ELR (cell line): ENCODE measurements at places on chromosomes 7 and 10.

GRCh38 chr10:71278691-71279588 is 40.1 kb upstream of the SLC29A3 start:
- DNase-seq = no peak

DNA sequence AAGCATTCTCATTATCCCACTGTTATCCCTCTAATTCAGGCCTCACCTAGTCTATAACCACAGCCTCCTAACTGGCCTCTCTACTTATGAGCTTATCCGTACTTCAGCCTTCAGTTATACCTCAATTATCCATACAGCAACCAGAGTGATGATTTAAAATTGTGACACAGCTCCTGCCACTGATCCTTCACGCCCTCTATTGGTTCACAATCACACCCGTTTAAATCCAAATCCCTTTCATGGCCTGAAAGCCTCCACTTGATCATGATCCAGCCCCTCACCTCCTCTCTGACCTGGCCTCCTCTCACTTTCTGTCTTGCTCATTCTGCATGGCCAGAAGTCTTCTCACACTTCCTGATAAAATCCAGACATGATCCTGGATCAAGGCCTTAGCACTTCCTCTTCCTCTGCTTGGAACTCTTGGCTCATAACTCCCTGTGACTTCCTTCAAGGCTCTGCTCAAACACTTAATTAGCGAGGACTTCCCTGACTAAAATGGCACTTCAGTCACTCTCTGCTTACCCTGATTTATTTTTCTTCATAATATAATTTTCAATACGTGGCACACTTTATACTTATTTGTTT is 19.0 kb upstream of the TMEM26 start:
- DNase-seq = no peak

- DNase-seq = no peak
Observed at GRCh38 chr7:8388257-8388625, 45.2 kb upstream of the NXPH1 start.

DNA sequence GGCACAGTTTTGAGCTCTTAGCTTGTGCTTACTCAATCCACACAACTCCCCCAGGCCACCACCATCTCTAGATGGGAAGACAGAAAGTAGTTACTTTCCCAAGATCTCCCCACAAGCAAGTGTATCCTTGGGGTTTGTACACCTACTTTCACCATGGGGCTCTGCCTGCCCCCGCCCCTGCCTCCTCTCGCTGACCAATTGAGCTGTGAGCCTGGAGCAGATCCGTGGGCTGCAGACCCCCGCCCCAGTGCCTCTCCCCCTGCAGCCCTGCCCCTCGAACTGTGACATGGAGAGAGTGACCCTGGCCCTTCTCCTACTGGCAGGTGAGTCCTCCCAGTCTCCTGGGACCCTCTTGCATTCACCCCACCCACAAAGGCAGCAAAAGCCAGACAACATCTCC is 2.0 kb downstream of the FXYD4 start:
- DNase-seq = no peak

DNA sequence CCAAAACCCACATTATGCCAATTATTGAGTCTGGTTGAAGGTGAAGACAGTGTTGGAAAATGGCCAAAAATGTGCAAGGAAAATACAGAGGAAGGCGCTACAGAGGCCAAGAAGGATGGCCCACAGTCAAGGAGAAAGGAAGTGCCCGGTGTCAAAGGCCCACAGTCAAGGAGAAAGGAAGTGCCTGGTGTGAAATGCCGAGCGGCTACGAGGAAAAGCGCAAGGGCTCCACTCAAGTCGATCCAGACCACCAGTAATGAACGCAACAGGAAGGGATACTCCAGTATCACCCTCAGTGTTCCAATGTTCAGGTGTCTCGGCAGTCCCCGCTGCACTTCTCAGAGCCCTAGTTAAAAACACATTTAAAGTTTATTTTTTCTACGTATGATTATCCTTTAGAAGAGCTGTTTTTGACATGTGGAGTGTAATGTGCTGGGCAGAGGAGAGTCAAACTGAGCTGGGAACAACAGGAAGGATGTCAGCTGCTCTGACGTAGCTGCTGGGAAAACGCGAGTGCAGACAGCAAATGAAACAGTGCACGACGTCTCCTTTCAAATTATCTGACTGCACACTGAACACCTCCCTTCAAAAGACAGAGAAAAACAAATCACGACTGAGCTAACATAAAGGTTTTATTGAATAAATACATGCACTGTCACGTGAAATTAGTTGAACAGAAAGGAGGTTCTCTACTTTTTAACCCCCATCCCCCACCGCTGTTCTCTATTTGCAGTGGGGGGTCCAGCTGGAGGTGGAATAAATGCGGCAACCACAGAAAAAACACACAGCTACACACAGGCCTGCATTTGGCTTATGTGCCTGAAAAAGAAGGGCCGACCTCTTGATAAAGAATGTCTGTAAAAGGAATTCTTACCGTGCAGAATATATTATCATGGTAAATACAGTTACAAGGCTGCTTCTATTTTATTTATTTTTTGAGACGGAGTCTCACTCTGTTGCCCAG is 26.1 kb upstream of the NCAPG2 start:
- DNase-seq = no peak

GRCh38 chr7:139560199-139560598 is 36.7 kb downstream of the CLEC2L start:
- DNase-seq = no peak

DNA sequence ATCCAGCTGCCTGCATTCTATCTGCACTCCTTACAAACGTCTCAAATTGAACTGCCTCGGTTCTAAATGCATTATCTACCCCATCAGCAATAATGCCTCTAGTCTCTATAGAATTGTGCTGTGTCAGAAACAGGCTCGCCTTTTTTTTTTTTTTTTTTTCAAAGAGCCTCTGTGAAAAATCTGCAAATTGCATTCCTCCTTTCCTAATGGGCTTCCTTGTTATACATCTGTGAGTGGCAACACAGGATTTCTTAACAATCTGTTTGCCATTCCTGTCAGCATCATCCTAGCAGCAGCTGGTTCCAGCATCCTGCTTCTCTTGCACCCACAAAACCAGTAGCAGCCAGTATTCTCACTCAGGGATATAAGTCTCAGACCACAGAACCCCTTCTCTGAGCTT is 413.5 kb upstream of the SEMA3D start:
- no peak for DNase-seq

DNA sequence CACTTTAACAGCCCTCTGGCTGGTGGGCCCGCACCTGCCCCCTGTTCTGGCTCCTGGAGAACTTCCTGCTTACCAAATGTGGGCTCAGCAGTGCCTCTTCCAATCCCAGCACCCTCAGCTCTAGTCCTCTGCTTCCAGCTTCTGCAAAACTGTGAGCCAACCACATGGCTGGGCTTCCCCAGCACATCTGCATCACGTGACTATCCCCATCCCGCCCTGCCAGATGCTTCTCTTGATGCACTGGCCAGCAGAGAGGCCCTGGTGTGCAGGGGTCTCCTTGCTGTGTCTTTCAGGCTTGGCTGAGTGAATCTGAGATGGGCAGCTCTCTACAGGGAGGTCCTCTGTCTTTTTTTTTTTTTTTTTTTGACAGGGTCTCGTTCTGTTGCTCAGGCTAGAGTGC is 43.8 kb upstream of the DMBT1 start:
- no peak for DNase-seq

- DNase-seq = no peak
Observed at GRCh38 chr10:76451911-76452310, 1020.5 kb downstream of the LRMDA start.

GRCh38 chr10:90845726-90846125 is 12.1 kb downstream of the HTR7 start:
- DNase-seq = no peak

DNA sequence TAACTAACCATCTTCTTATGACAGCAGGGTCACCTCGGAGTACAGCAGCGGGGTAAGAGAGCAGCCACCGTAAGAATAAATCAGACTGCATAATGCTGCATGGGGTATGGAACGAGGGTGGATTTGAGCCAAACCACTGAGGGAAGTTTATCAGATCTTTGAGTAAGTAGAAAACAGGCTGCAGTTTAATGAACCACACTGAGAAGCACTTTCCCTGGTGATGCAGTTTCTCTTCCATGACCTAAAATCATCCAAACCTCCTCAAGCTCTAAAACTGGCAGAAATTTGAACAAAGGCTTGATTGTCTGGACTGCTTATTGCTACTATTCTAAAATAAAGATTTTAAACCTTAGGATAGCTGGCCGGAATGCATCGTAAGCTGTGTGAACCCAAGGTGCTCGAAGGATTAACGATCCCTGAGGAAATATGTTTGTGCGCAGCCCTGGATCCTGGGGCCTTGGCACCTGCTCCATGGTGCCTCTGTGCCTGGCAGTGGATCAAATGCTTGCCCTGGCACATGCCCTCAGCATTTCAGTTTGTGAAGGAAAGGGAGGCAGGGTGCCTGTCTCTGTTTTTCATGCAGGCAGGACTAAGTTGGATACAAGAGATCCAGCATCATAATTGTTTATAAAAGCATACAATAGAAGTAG is 322.7 kb downstream of the LHFPL3 start:
- DNase-seq = no peak

DNA sequence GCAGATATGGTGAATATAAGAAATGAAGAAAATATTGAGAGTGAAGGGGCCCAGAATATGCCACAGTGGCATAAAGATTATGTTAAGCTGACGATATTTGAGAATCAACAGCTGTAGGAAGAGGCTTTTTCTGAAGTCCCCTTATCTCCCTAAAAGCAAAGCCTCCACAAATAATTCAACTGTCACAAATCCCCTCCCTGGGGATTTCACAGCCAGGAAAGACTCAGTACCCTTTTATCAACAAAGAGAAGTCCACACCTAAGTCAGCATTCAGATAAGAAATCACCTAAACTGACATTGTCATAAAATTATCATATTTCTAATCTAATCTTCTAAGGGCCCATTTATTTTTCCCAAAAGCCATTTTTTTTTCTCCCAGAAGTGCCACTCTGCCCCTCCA is 284.9 kb upstream of the VWC2 start:
- DNase-seq = no peak

DNA sequence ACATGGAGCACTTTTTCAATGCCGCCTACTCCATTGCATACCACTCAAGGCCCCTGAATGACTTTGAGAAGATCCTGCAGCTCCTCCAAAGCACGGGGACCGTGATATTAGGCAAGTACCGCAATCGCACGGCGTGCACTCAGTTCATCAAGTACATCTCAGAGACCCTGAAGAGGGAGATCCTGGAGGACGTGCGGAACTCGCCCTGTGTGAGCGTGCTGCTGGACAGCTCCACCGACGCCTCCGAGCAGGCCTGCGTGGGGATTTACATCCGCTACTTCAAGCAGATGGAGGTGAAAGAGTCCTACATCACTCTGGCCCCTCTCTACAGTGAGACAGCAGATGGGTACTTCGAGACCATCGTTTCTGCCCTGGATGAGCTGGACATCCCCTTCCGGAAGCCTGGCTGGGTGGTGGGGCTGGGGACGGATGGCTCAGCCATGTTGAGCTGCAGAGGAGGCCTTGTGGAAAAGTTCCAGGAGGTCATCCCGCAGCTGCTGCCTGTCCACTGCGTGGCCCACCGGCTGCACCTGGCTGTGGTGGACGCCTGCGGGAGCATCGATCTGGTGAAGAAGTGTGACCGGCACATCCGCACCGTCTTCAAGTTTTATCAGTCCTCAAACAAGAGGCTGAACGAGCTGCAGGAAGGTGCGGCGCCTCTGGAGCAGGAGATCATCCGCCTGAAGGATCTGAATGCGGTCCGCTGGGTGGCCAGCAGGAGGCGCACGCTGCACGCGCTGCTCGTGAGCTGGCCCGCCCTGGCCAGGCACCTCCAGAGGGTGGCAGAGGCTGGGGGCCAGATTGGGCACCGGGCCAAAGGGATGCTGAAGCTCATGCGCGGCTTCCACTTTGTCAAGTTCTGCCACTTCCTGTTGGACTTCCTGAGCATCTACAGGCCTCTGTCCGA is 12.7 kb upstream of the ATP6V0E2 start:
- DNase-seq = no peak

- DNase-seq = no peak
Observed at GRCh38 chr7:157576415-157576814, 239.6 kb downstream of the DNAJB6 start.

DNA sequence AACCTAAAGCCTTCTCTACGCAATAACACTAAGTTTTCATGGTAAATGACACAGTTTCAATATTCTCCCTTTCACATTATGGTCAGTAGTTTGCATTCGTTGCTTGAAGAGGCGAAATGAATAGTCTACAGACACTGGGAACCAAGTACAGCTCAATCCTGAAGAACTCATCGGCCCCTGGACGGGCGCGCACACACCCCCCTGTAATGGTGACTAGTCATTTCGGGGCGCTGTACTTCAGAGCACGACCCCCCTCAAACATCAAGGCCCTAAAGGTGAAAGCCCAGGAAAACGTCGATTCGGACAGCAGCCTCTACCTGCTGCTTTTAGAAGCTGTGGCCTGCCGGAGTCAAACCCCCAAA is 1.0 kb downstream of the NT5C2 start:
- peak; percentile 44 for DNase-seq

DNA sequence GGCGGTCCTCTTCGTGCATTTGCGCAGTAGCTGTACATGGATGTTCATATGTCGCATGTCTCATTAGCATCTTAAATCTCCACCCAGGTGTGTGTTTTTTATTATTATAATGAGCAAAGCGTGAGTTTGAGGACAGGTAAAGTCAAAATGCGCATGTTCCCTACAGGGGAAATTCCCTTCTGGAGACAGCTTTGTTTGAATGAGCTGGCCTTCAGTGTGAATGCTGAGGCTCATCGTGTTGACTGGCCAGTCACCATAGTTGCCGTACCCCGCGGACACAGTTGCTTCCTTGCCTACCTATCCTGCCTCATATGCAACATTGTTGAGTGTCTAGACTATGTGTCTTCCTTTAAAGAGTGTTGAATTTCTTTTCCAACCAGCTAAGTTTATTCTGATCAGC is 13.6 kb downstream of the LYZL1 start:
- no peak for DNase-seq

DNA sequence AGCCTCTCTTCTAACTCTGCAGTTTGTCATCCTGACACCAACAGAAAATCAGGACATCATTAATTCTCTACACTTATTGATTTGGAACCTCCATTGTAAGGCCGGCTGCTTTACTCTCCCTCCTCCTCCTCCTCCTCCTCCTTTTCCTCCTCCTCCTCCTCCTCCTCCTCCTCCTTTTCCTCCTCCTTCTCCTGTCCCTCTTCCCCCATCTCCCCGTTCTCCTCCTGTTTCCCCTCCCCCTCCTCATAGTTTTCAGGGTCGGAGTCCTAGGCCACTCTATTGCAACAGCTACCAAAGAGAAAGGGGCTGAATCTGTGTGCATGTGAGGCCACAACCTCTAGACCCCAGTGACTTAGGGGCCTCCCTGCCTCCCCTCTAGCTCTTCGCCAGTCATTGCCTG is 136.1 kb downstream of the HECW1 start:
- no peak for DNase-seq

- DNase-seq = no peak
Observed at GRCh38 chr10:47036771-47037170, 125.5 kb downstream of the PTPN20 start.

GRCh38 chr10:132030898-132031463 is 34.8 kb upstream of the JAKMIP3 start:
- DNase-seq = no peak

- no peak for DNase-seq
Observed at GRCh38 chr10:1400101-1401070, 336.9 kb downstream of the ADARB2 start.

DNA sequence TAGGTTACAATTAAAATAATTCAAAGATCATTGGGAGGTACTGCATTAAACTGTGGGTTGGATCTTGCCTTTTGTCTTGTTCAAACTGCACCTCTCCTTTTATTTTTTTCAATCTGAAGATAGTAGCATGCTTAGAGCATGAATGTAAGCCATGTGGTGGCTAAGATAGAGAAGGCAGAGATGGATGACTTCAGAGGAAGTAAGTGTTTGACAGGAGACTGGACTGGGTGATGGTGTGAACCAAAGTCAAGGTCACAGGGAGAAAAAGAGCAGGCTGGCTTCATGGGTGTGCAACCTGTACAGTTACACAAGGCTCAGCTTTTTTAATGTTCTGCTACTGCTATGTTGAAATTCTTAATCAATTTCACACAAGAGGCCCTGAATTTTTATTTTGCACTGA is 85.6 kb downstream of the ZEB1 start:
- peak; percentile 35 for DNase-seq
